Bronchial epithelial cell (primary cell): ENCODE measurements at places on chromosomes 13 and 19. TPM values are rescaled to one million over a fixed set of nuclear protein-coding genes. Genes with fewer than 3 reads are reported as not detected.
A peak's percentile ranks its signal among the peaks of the same experiment; 100 is the strongest.

KIR3DL1 gene
- not detected in 2 replicates for total RNA-seq

NALCN gene
- total RNA-seq: 0.26 and 0.38 TPM in 2 replicates

FSD1 gene
- total RNA-seq: 0.13 and 0.26 TPM in 2 replicates

ZNF383 gene
- total RNA-seq: 6.8 and 9.5 TPM in 2 replicates

SLITRK5 gene
- total RNA-seq: under 0.01 TPM in 2 replicates

ZNF550 gene
- 6.3 and 9.7 TPM in 2 replicates for total RNA-seq

MED26 gene
- 2.9 and 6.0 TPM in 2 replicates for total RNA-seq

ZNF723 gene
- total RNA-seq: not detected in 2 replicates

- no peak for DNase-seq
These were observed 4.9 kb upstream of the PDE4C start for GRCh38 chr19:18230941-18231734.

GRCh38 chr13:64884976-64885375, 2345.2 kb downstream of the PCDH9 start:
- DNase-seq: no peak

DNA sequence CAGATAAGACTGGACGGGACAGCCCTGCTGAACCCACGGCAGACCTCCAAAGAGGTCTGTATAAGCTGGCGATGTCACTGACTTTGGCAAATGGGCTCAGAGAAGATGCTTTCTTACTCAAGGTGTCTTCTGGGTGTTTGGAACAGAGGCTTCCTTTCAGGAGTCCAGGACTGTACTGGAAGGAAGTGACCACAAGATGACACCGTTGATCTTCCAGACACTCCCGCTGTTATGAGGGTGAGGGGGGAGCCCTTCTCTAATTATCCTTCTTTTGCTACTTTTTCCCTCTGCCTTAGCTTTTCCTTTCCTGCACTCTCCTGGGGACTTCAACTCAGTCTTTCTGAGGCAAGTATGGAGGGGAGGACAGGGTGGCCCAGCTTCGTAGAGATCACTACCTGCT, 65.2 kb upstream of the ZNF599 start:
- DNase-seq: peak; percentile 29

DNA sequence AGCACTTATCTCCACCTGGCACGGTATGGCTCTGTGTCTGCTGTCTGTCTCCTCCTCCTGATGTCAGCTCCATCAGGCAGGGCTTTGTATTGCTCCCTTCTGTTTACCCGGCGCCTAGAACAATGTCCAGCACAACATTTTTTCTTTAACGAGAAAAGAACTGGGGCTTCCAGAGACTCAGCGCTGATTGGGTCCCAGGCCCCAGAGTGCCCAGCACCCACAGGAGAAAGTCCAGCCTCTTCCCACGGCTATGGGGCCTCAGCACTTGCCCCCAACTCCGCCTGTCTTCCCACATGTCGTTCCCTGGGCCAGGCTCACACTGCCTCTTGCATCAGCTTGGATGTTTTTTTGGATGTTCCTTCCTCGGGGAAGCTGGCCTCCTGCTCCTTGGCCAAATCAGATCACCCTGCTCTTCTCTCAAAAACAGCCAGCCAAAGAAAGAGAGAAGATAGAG, 6.9 kb downstream of the MYPOP start:
- DNase-seq: no peak

GRCh38 chr19:34639491-34640085, 37.4 kb downstream of the SCGB2B2 start:
- DNase-seq: peak; percentile 42

DNA sequence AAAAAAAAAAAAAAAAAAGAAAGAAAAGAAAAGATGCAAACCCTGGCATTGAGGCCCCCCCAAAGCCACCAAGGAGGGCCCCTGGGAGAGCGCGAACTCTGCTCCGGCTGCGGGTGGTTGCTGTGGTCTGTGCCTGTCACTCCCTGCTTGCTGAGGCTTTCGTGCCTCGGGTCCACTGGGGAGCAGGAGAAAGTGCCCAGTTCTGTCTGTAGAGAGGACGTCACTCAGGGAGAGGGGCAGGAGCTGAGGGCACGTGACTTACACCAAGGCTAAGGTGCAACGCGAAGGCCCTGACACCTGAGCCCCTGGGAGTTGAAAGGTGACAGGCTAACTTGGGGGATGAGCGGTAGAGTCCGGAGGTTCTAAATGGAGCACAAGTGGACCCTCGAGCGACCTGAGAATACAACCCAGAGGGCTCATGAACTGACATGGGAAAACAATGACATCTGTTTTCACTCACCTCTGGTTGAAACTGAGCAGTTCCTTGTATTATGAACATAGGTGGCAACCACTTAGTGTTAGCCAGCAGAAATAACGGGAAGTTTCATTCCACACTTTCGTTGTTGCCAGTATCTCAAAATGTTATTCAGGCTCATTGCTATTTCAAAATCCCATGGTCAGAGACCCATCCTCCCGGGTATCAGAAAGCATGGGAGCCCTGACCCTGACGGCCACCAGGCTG, 69.2 kb upstream of the TM9SF2 start:
- no peak for DNase-seq

DNA sequence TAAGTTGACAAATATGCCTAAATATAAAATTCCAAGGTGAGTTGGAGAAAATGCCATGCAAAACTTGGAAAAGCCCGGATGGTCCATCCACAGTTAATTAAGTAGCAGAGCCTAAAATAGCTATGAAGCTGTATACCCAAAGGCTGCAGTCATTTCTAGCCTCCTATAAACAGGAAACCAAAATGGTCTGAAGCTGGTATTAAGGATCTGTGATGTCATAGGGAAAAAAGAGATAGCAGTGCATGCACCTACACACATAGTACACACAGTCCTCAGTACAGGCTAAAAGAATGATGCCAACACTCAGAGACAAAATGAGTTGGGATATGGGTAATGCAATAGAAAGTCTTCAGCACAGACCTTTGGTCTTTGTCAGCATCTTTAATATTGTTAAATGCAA, 736.9 kb downstream of the EFNB2 start:
- no peak for DNase-seq

DNA sequence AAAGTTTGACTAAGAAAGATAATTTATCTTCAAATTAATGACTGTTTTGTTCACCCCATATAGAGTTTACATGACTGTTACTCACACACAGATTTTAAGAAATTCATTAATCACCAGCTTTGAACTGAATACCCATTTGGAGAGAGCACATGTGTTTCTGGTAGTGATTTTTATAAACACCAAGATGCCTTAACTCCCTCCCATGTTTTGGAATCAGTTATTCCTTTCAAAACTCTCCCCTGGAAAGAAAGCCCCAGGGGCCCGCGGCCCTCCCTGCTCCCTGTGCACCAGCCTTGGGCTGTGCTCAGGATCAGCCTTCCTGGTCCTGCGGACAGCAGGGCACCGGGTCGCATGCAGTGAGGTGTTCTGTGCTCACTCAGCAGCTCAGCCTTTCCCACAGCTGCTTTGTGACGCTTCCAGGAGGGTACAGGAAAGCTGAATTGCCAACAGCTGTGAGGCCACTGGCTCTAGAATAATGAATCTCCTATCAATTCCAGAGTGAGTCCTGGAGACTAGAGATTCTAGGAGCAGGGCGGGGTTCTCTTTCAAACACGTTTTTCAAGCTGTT, 483.2 kb downstream of the EFNB2 start:
- DNase-seq: no peak

- DNase-seq: no peak
These were observed 405.6 kb upstream of the PCDH9 start for GRCh38 chr13:67635754-67636153.

DNA sequence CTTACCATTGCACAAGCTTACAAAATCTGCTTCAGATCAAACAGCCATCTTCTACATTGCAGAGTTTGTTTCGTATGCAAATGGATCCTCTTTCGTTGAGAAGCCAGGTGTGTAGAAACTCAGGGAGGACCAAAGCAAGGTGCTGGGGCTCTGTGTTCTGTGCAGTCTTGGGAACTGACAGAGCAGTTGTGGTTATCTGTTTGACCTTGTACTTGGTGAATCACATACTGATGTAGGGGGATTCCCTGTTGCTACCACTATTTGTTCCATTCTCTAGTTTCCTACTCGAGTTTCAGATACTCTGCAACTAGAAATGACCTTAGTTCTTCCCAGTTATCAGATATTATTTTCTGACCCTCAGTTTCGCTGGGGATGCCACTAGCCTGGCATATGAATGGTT, 95.2 kb upstream of the CLDN10 start:
- no peak for DNase-seq

DNA sequence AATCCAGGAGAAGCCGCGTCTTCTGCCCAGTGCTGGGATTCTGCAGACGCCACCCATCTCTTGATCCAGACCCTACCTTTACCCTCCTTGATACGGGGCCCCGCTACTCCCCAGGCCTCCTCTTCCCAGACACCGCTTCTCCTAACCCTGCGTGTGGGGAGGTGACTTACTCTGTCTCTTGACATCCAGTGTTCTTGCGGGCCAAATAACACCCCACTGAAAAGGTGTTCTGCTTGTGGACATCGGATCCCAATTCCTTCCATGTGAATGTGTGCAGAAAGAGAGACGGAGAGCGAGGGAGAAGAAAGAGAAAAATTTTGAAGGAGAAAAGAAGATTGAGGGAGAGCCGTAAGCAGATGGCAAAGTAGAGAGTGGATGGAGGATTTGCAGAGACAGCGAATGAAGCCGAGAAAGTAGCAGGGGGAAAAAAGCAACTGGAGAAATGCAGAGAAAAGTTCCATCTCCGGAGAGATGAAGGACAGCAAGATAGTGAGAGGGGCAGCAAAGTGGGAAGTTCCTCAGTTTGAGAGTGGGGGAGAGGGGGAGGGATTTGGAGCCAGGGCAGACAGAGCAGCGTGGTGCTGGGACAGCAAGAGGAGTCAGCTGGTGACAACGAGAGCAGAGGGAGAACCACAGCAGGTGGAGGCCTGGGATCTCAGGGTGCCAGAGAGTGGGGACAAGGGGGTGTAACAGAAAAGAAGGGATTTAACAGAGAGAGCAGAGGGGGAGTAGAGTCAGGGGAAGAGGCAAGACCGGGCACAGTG, 814 bp downstream of the ZNF480 start:
- no peak for DNase-seq

DNA sequence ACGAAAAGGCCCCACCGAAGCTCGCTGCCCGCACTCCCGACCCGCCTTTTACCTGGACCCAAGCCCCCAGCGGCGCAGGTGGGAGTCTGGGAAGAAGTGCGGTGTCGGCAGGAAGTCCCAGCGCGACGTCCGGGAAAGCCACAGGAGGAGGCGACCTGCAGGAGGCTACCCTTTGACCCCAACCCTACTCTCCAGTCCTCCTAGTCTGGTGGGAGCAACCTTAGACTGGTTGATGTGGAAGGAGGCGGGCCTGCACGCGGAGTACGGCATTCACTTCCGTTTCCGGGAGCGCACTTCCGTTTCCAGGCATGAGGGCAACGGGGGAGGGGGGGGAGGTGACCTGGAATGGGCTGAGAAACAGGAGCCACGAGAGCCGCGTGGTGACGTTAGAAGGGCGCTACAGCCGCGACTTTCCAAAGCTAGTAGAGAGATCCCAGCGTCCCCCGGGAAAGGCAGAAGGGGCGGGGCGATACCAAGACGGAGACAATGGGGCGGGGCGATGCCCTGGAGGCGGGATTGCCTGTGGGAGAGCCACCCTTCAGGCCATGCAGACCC, 28.5 kb downstream of the ZNF266 start:
- DNase-seq: peak; percentile 69

DNA sequence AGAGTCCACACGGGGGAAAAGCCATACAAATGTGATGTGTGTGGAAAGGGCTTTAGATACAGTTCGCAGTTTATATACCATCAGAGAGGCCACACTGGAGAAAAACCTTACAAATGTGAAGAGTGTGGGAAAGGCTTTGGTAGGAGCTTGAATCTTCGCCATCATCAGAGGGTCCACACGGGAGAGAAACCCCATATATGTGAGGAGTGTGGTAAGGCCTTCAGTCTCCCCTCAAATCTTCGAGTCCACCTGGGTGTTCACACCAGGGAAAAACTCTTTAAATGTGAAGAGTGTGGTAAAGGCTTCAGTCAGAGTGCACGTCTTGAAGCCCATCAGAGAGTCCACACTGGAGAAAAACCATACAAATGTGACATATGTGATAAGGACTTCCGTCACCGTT, 23.3 kb upstream of the ZNF233 start:
- no peak for DNase-seq

- peak; percentile 63 for DNase-seq
These were observed 10.1 kb downstream of the RHPN2 start for GRCh38 chr19:33054623-33055022.
